ENCODE measurements at places on chromosomes 5 and 9.

GRCh38 chr5:1187950-1188334, 13.5 kb upstream of the SLC6A19 start:
- no peak for DNase-seq

DNA sequence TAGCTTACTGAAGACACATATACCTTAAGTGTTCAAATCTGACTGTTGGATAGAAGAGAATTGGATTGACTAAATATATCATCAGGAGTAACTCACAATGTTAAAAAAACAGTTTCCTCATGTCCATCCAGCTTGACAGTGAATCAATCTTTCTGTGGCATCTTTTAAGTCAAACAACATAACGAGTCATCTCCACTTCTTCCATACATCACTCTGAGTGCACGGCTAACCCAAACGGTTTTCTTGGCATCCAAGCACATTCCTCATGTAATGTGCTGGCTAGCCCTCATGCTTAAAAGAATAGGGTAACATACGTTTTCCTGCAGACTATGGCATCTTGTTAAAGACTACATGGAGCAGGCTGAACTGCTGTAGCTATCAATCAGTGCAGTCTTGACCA, 291.5 kb upstream of the TRPC7 start:
- no peak for DNase-seq

- no peak for DNase-seq
Measured at GRCh38 chr5:55481293-55481855, 53.4 kb downstream of the PLPP1 start.

DNA sequence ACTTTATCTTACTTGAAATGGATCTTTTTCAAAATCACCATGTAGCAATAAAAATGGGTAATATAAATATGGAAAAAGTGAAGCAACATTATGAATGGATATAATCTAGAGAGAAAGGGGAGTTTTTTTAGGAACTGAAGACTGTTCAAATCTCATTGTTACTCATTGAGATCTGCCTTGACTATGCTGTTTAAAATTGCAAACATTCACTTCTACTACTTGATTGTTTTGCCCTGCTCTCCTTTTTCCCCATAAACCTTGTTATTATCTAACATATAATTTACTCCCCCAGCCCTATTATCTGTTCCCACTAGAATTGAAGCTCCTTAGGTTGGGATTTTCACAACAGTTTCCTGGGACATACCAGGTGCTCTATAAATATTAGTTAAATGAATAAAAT, 22.0 kb downstream of the PAM start:
- no peak for DNase-seq

- DNase-seq: no peak
Measured at GRCh38 chr5:134255418-134256150, 29.7 kb upstream of the PPP2CA start.

All from activated CD4-positive, alpha-beta T cell treated with anti-CD3 and anti-CD28 coated beads, Interleukin-2, Interleukin-6, amounts not matched to agents 100 ng/mL and 50 ng/mL, durations not matched to agents 16 hours and 8 hours (primary cell).